Fibroblast of skin of abdomen (primary cell): ENCODE measurements at places on chromosomes 4 and X.

DNA sequence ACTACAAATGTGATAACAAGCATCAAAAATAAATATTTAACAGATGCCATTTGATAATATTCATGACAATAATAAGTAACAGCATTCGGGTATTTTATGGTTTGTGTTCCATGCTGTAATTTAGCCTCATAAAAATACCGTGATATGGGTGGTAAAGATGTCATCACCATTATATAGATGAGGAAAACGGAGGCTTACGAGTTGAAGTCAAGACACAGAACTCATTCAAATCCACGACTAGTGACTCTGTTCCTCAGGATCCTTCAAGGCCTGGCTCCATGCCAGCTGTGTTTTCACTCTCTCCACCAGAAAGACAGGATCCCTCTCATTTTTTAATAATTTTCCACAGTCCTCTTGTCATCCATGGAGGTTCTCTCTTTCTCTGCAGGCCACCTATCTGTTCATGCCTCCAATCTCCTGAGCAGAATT lies 94.5 kb downstream of the APBB2 start:
- DNase-seq: no peak

- peak; percentile 65 for DNase-seq
Observed at GRCh38 chr4:123299212-123299691, 97.3 kb upstream of the SPRY1 start.

- no peak for DNase-seq
Observed at GRCh38 chrX:107743995-107744394, 31.6 kb downstream of the TSC22D3 start.

DNA sequence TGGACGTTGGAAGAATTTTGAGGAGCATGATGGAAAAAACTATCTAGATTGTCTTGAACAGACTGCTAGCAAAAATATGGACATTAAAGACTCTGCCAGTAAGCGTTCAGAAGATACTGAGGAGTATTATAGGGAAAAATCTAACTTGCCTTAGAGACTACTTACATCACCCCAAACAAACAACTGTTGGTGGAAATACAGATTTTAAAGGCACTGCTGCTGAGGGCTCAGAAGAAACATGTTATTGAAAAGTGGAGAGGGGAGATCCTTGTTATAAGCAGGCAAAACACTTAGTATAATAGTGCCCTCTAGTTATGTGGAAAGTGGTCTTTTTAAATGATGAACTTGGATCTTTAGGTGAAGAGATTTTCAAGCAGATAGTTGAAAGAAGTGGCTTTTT lies 29.2 kb downstream of the MAD2L1 start:
- DNase-seq: no peak

DNA sequence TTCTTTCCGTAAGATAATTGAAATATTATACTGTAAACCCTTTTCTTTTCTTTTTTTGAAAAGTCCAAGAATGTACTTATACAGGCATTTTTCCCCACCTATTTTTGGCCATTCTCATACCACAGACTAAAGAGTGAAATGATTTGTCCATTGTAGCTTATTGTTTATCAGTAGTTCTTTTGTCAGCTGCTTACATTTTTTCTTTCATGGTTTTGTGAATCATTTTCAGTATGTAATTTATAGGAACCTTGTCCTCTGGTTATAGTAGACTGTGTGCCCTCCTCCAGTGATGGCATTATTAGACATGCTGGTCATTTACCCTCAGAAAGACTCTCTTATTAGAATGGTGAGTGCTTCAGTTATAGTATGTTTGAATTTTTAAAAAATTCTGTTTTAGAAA lies 56.7 kb downstream of the CCKAR start:
- DNase-seq: no peak

DNA sequence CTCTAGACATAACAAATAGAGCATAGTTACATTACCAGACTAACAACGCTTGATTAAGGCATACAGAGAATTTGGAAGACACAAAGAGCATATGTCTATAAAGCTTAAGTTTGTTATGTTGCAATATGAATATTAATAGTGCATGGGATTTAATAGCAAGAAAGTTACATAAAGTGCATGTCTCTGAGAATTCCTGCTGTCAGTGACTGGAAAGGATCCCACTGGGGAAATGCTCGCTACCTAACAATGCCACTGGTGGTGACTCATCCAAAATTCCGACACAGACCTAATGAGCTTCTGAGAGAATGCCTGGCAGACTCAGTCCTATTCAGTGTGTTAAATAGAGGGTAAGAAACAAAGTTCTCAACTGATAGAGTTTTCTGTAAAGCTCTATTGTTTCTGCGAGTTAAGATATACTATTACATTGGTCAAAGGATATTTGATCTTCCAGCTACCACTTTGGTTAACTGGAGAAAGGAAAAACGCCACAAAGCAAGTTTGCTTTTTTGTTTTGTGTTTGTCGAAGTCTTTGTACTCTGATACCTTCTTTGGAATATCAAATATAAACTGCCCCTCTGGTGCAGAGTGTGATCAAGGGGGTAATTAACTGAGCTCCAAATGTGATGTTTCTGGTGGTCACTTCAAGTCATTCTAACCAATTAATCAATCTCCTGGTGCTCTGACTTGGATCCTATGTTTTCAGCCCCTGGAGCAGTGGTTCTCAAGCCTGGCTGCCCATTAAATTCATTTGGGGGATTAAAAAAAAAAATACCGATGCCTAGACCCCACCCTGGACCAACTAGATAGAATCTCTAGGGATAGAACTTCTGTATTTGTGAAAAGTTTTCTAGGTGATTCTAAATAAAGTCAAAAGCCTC lies 107.9 kb downstream of the PALLD start:
- DNase-seq: peak; percentile 93

DNA sequence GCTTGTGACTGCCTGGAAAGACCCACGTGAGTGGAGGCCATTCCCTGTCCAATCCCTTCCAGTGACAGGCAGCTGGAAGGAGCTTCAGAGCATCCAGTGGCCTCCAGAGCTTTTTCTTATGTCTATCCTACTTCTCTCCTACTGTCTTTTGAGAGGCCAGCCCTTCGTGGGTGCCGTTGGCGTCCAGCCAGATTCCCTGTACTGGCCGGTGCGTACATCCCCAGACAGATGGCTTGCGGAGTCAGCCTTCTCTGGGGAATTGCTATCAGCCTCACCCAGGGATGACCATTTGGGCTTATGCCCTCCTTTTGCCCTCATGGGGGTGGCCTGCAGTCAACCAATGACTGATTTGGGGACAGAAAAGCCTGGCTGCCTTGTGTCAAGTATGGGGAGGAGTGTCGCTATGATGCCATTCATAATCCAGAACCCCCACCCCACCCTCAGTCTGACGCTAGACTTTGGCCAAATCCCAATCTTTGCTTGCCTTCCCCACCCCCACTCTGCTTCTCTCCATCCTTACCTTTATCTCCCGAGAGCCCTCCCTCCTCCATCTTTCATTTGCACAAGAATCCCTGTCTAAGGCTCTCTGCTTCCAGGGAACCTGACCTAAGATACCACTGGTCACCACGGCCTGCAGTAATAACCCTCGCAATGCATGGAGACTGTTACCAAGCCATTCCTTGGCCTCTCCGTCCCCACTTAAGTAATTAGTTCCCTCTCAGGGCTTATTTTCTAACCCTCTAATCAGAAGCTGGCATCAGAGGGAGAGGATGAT lies 150.3 kb upstream of the BCOR start:
- no peak for DNase-seq

- DNase-seq: no peak
Observed at GRCh38 chr4:8674311-8674885, 81.8 kb downstream of the CPZ start.

GRCh38 chr4:111631215-111631999 lies 513.8 kb upstream of the FAM241A start:
- DNase-seq: peak; percentile 50

DNA sequence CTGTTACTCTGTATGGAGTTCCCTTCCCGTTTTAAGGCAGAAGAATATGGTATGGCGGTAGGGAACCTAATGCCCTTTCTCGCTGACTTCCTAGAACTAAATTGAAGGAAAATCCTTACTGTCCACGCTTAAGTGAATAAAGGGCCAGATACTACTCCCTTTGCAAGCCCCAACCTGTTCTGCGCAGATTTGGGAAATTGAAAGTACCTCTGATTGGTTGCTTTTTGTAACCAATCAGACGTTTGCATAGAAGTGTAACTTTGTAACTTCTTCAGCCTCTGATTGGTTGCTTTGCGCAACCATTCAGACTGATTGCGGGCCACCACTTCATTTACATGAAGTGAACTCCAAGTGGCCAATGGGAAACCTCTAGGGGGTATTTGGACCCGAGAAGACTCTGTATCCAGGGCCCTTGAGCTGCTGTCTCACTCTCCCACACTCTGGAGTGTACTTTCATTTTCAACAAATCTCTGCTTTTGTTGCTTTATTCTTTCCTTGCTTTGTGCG lies 1.2 kb upstream of the TMEM33 start:
- DNase-seq: no peak

DNA sequence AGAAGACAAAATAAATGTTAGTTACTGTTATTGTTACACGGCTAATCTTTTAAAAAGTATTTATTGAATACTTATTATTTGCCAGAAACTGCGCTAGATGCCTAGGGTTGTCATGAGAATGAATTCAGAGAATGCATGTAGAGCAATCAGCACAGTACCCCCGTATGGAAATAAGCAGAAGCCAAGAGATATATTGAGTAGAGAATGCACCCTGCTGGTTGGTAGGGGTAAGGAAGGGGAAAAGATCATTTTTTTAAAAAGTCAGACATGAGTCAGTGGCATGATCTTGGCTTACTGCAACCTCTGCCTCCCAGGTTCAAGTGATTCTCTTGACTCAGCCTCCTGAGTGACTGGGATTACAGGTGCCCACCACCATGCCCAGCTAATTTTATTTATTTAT lies 13.1 kb upstream of the DRP2 start:
- peak; percentile 53 for DNase-seq

- DNase-seq: no peak
Observed at GRCh38 chr4:183932576-183932975, 27.5 kb downstream of the STOX2 start.

DNA sequence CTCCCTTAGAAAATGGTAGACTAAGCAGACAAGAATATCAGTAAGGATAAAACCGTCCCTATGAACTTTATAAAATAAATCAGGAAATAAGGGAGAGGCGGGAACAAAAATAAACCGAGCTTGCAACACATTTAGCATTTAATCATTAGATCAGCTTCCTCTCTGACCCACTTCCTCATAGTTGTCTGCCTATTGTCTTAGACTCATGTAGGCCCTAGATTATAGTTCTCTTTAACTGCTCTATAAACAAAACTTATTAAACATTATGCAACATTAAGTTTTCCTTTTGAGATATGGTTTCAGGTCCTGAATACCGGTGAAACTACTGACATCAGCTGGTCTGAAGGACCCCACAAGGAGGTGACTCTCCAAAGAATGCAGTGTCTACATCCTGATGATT lies 15.8 kb upstream of the SRD5A3 start:
- no peak for DNase-seq

DNA sequence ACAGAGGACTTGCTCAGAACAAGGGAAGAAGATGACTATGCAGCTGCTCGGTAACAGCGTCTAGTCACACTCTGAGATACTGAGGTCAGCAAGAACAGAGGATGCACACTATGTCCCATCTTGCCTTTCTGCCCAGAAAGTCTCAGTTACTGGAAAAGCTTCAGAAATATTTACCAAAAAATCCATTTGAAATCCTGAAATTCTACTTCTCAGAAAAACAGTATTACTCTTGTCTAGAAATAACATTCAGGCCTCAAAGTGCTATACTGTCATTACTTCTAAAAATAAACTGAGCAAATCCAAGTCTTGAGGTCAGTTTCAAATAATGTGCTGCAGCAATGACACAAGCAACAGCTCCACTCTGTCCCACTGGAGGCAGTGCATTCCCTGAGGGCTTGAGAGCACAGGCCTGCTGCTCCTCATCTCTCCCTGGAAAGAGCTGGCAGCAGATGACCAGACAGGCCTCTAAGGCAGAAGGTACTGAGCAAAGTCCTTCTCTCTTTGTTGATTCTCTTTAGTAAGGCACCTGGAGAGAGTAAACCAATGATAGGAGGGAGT lies 76.9 kb downstream of the CAMK2D start:
- DNase-seq: peak; percentile 65

GRCh38 chr4:115292320-115293092 lies 179.1 kb upstream of the NDST4 start:
- no peak for DNase-seq

DNA sequence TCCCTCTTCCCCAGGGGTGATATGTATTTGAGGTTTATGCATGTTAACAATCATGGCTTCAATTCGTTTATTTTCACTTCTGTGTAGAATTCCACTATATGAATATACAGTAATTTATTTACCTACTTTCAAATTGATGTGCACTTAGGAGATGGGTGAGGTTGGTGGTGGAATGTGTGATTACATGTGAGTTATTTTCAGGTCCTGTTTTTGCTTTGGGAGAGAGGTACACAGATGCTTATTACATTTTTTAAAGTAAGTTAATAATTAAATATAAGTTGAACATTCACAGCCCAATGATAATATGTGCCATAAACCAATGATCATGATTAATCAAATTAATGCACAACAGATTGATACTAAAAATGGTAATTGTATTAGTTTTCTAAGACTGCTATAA lies 79.5 kb downstream of the SPRY1 start:
- no peak for DNase-seq

- DNase-seq: no peak
Observed at GRCh38 chrX:63404332-63404731, 53.2 kb upstream of the SPIN4 start.

DNA sequence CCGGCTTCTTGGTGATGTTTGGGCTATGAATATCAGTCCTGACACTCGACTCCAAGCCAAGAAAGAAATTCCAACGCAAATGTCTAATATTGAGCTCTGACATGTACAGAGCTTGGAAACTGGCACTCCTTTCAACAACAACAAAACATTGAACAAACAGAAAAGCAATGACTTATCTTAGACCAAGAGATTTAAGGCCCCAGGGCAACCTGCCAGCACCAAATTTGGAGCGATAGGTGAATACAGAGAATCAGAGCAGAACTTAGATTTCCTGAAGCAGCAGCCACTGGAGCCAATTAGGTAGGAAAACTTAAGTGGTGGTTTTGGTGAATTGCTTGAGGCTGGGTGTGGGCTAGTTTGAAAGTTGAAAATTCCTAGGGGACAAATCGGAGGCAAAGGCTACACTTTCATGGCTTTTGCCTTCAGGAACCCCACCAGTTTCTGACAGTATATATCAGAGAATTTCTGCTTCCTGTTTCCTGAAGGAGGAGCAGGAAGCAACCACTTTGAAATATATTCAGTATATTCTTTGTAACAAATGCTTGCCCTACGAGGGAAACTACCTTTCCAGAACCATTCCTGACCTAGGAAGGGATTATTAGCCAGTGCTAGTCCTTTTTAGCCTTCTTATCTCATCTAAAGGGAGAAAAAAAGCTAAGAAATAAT lies 10.1 kb upstream of the FMR1 start:
- no peak for DNase-seq

DNA sequence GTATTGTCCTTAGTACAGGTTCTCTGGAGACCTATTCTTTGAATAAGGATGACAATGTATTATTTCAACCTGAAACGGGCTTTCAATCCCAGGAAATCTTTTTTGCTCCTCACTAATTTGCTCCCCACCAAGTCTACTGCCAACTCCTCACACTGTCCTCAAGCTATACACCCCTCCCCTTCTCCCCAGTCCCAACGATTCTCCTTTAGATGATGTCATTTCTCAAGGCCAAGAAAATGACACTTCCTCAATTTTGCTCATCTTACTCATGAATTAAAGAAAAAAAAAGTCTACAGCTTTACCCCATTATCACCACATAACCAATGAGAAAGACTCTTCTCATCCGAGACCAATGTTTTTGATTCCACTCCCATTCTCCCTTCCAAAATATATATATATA lies 20.6 kb downstream of the AP1S2 start:
- DNase-seq: no peak
